ENCODE measurements at places on chromosomes 3 and 15.

GRCh38 chr3:197234947-197235914 is 63.2 kb downstream of the DLG1 start:
- DNase-seq = no peak

DNA sequence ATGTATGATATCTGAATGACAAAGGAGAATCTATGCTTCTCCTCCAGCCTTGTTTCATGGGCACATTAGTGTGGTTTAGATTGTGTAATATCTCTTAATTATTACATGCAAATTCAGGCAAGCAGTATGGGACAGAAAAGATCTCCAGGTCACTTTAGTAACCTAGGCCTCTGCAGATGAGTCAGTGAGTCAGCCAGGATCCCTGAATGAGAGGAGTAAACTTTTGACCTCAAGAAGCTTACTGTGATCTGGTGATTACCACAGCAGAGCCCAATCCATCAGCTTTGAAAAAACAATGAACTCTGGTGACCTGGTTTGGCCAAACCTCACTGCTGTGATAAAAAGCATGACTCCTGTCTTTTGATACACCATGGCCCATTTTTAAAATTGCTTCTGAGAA is 107.8 kb downstream of the LRRN1 start:
- no peak for DNase-seq

GRCh38 chr3:33789183-33789954 is 9.1 kb upstream of the PDCD6IP start:
- DNase-seq = no peak

DNA sequence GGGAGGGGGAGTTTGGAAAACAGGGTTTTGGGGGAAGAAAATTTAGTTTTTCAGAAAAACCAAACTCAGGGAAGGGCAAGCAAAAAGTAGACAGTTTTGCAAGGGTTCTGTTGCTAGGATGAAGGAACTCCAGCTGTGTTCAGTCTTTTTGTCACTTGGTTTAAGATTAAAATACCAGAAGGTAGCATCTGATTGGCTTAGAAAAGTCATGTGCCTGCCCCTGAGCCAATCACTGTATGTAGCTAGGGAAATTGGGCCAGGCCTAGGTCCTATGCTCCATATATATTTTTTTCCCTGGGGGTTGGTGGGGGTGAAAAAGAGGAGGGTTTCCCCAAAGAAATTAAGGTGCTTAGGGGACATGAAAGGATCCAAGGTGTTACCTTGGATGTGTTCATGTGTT is 24.3 kb downstream of the CLDN11 start:
- DNase-seq = no peak

DNA sequence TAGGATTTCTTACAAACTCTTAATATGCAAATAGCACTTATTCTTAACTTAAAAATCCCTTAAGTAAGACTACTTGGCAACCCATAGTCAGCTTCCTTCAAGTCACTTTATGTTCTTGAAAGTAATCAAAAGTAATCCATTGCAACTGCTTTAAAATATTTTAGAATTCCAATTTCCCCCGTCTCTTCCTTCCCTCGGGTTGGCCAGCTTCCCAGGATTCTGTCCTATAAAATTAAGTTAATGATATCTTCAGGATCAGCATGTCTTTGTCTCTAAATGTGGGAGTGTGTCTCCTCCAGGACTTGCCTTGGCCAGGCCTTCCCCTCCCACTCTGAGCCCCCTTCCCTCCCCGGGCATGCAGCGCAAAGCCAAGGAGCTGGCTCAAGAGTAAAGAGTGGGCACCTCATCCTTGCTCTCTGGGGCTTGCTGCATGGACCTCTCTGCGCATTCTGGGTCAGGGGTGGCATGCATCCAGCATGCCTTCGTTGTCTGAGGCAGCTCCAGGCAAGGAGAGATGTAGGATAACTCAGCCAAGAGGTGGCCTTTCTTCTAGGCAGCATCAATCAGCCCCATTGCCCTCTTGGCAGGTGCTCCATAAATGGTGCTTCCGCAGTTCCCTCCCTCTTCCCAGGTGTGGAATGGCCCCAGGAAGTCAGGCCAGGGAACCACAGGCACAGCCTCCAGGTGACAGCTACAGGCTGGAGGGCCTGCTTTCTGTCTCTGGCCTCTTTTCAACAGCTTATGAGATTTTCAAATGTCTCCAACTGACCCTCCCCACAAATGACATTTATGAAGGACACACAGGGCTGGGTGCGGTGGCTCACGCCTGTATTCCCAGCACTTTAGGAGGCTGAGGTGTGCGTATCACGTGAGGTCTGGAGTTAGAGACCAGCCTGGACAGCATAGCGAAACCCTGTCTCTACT is 108.7 kb upstream of the ALDH1A3 start:
- no peak for DNase-seq

GRCh38 chr3:177836671-177837070 is 639.4 kb upstream of the TBL1XR1 start:
- DNase-seq = no peak

DNA sequence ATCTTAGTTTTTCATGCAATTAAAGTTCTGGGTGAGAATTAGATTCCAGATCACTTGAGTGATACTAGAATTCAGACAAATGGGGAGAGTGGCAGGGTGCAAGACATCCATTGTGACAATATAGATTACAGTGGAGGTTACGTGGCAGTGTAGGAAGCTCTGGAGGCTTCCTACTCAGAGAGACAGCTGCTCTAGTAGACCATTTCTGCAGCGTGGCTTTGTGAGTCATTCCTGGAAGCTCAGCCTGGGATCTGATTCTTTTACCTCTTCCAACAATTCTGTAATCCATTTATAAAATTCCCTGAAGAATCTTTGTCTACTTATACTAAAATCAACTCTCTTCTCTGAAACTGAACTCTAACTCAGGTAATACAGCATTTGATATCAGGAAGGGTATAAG is 90.4 kb upstream of the ASB14 start:
- DNase-seq = no peak

- DNase-seq = peak; percentile 5
These were observed 302.5 kb upstream of the ATP11B start for GRCh38 chr3:182490596-182491491.
